ENCODE measurements at places on chromosomes 12 and 14.

- DNase-seq = no peak
Measured at GRCh38 chr14:104443391-104444158, 136.0 kb upstream of the C14orf180 start.

GRCh38 chr12:20154052-20154451 is 214.3 kb upstream of the PDE3A start:
- DNase-seq = no peak

GRCh38 chr14:69281450-69282169 is 21.7 kb downstream of the GALNT16 start:
- no peak for DNase-seq

DNA sequence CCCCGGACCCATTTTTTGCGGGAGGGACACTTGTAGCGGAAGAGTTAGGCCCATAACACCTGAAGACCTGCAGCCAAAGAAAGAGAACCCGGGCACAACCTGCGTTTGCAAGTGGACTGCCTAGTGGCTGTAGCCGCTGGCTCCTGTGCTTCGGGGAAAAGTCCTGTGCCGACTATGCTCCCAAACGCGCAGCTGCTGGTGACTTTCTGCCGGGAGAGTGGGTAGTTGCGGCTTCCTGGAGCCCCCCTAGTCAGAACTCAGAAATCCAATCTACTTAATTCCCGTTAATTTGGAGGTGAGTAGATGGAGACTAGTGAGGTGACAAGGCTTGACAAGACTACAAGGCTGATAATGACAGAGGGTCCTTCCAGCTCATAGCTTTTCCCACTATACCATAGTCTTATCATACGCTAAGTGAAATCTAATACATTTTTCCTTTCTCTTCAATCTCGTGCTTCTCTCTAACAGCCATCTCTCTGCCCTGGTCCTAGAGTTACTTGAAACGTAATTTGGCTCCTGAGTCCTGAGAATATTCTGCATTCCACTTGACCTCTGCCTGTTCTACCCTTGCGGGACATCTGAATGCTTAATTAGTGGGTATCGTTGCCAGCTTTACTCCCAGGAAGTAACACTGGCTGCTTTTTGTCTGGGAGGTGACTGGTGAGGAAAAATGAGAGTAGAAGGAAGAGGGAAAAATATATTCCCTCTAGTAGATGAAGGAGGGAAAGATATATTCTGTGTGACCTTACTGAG is 556 bp downstream of the MTHFD1 start:
- DNase-seq = no peak

GRCh38 chr12:131493068-131493826 is 217.6 kb upstream of the SFSWAP start:
- DNase-seq = no peak

DNA sequence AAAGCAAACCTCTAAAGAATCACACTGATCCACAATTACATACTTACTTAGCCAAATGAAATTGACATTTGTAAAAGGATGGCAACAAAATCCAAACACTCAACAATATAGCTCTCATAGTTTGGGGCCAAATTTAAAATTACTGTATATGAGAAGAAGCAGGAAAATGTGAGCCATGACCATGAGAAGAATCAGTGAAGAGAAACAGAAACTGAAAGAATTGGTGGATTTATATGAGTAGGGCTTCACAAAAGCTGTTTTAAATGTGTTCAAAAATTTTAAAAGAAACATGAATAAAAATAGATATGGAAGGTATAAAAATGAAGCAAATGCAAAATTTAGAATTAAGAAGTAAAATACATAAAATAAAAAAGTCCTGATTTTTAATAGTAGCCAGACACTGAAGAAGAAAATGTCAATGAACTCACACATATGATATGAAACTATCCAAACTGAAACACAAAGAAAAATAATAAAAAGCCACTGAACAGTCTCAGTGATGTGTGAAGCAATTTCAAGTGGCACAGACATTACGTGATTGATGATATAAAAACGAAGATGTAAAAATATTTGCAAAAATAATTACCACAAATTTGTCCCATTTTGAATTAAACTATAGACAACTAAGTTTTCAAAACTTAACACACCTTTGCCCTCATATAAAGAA is 87.9 kb upstream of the MDGA2 start:
- DNase-seq = no peak

DNA sequence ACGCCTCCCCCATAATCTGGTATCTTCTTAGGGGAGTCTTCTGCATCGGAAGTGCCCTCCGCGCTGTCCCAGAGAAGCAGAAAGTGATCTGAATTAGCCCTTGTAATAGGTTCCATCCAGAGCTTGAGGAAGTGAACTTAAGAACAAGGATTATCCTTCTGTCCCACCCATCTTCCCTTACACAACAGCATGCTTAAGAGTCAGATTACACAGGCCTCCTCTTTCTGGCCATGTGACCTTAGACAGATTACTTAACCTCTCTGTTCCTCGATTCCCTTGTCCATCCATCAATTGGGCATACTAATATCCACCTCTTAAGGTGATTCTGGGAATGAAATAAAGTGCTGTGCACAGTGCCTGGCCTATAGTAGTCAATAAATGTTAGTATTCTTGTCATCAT is 11.4 kb downstream of the CABP1 start:
- no peak for DNase-seq

DNA sequence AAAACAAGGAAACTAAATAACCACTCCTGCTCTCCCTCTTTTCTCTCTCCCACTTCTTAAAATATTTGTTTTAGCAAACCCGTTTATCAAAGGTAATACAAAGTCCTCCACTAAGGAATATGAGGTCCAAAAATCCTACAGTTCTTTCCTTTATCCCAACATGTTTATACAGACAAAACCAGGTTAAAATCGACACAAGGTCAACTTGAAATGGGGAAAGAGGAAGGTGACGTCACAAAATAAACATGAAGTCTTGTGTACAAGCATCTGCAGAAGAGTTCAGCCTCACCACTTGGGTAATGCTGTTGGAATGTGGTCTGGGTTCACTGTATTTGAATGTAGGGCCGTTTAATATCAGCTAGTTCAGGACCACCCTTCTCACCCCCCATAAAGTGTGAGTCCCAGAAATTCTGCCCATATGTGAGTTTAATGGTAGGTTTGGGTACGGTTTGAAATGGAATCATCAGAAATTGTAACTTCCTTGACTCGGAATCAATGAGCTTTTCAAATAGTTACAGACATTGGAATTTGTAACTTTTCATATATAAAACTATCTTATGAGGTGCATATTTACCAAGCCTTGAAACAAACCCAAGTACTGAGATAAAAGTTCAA is 120.0 kb upstream of the SLC38A2 start:
- DNase-seq = no peak

DNA sequence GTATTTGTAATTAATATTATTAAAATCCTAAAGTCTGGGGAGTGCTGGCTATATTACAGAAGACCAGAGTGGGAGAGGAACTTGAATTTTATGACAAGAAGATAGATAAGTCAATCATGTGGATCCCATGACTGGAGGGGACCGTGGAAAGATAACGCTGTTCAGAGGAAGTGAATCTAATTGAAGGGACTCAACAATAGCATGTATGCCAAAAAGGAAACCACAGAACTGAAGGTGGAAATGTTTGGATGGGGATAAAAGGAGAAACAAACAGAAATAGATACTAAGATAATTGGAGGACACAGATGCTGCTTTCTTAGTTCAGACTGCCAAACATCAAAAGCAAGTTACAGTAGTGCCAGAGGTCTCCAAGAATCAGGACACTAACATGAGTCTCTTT is 21.1 kb downstream of the OR6J1 start:
- DNase-seq = no peak

GRCh38 chr14:56666294-56666693 is 86.7 kb downstream of the TMEM260 start:
- no peak for DNase-seq

DNA sequence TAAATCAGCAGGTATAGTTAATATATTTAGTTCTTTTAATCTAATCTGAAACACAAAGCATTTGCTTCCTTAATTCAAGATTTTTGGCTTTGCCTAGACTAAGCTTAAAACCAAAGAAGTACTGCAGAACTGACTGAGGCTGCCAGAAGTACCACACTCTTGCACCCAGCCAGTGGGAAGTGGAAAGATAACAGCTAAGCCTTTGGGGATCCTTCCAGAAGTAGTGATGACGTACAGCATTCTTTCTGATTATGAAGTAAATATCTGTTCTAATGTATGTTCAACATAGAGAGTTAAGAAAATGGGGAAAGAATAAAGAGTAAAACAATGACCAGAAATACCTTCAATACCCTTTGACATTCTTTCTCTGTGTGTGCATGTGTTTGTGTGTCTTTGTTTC is 19.3 kb downstream of the NTF3 start:
- no peak for DNase-seq

DNA sequence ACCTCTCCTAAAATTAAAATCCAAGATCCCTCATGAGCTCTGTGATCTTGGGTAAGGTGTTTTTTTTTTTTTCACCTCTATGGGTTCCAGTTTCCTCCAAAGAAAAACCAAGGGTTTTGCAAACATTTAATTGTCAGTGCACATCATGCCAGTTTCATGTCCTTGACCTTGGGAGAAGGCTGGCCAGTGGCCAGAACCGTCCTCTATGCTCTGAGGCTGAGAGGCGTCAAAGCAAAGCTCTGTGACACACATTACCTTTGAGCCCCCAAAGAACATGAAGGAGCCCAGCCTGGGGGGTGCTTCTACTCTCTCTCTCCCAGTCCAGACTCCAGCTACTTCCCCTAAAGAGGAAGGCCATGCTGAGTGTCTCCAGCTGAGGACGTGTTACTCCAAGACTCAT is 145.5 kb upstream of the TMEM132C start:
- DNase-seq = no peak

DNA sequence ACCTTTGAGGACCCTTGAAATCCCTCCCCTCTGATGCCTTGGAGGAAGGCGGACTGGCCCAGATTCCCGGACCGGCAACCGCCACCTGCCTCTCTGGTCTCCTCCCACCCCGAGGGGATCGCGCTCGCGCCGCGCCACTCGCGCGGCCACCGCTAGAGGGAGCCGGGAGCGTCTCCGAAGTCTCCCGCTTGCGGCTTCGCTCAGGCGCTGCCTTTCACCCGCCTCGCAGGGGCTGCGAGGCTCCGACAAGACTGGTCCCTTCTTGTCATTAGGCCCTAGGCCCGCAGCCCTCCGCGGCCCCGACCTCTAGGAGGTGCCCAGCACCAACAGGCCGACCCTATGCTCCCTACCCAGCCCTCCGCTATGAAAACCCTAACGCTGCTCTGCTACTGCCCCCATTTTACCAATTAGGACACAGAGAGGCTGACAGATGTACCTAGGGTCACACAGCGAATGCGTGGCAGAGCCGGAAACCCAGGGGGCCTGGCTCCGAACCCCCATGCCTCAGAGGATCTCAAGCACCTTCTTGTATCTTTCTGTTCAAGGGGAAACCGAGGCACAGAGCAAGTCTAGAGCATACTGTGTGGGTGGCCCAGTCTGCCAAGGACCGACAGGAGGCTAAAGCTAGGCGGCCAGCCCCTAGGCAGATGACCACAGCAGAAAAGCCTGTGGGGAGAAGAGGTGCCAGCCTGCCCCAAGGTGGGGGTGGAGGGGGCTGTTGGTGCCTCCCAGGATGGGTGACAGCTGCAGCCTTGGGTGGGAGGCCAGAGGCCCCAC is 21.4 kb upstream of the VSX2 start:
- peak; percentile 29 for DNase-seq

GRCh38 chr14:85279407-85279806 is 250.5 kb upstream of the FLRT2 start:
- DNase-seq = no peak

DNA sequence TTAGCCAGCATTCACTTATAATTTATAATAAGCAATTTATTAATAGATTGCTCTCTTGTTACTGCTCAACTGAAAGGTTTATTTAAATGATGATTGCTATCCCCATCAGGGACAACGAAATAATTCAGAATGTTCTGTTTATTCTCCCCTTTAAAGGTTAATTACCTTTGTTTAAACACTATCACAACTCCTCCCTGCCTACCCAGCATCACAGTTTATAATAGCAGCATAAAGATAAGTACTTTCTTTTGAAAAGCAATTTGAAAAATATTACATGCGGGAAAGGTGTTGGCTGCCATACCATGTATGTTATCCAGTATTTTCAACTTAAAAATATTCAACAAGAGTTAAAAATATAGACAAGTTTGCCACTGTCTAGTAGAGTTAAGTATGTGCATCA is 30.6 kb downstream of the SCAF11 start:
- no peak for DNase-seq

GRCh38 chr14:54343272-54344121 is 53.3 kb upstream of the CDKN3 start:
- DNase-seq = no peak

GRCh38 chr12:92030618-92031017 is 115.0 kb downstream of the BTG1 start:
- no peak for DNase-seq

GRCh38 chr12:81502912-81503695 is 256.0 kb downstream of the PPFIA2 start:
- no peak for DNase-seq

DNA sequence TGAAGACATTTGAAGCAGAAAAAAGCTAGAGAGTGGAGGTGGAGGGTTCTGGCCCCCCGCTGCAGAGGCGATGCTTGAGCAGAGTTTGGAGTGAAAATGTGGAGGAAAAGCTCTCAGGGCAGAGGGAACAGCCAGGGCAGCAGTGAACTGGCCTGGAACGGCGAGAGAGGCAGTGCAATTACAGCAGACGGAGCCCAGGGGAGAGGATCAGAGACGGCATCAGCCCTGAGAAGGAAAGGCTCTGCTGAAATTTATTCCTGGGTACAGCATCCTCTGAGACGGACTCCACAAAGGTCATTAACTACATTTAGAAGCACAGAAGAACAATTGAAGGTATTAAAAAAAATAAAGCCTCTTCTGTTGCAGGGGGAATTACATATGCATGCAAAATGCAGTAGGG is 14.2 kb downstream of the STON2 start:
- no peak for DNase-seq

GRCh38 chr12:66140731-66141130 is 10.2 kb upstream of the LLPH start:
- no peak for DNase-seq

DNA sequence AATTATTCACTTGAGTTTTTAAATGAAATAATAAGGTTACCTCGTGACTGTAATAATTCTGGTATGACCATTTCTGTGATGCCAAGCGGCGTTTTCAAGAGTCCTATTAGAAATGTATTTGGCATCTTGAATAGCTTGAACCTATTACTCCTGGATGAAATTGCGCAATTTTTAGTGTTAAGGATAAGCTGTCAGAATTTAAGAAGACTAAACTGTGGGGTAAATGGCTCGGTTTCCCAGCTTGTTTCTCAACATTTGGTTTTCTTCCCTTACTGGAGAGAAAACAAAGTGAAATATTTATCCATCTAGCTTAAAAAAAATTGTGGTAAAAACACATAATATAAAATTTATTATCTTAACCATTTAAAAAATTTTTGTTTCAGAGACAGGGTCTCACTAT is 26.8 kb downstream of the PCNX1 start:
- no peak for DNase-seq

- DNase-seq = peak; percentile 56
Measured at GRCh38 chr12:55729819-55730818, 1.3 kb upstream of the CD63 start.

DNA sequence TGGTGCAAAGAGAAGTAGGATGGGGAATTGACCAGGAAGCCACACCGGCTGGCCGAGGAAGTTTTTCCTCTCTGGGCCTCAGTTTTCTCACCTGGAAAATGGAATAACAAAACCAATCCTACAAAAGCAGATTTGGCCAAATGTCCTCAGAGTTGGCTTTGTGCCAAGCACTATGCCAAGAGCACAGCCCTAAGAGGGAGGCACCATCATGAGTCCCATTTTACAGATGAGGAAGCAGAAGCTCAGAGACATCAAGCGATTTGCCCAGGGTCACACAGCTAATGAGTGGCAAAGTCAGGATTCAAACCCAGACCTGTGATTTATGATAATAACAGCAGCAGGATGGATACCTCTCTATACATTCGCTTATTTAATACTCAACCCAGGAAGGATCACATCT is 27.3 kb downstream of the RASAL1 start:
- DNase-seq = no peak
